Gastrocnemius medialis (tissue), 4 donors: ENCODE measurements at places on chromosomes 7 and 10. TPM values are rescaled to one million over a fixed set of nuclear protein-coding genes. Genes with fewer than 3 reads are reported as not detected.

DNA sequence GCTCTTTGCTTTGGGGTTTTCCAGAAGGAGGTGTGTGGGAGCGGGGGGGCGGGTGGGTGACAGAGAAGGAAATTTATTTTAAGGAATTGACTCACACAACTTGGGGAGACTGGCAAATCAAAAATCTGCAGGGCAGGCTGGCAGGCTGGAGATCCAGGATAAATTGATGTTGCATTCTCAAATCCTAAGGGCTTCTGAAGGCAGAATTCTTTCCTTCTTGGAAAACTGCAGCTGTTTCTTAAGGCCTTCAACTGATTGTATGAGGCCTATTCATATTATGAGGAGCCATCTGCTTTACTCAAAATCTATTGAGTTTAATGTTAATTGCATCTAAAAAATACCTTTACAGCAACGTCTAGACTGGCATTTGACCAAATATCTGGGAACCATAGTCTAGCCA, 1528.8 kb upstream of the LRRTM3 start:
- DNase-seq = no peak
- no peaks in the 10 kb centered on the region for H3K36me3 ChIP-seq

DNA sequence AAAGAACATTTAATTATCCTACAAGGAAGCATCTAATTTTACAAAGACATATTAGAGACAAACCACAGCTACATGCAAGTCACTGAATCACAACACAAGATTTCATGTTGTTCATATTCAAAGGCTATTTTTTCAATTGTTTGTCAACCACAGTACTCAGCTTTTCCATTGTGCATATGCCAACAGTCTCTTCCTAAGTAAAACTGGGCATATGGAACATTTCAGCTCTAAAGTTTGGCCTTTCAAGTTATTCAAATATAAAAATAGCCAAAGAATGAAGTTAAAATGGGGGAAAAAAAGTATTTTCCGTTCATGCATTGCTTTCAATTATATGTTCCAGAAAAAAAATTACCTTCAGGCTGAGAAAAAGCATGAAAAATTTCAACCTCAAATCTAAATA, 537.9 kb downstream of the PLXDC2 start:
- H3K27ac ChIP-seq = no peak overlapping the region
- no peaks in the 10 kb centered on the region for H3K36me3 ChIP-seq
- H3K4me3 ChIP-seq = no peak overlapping the region
- no peak for DNase-seq

DNA sequence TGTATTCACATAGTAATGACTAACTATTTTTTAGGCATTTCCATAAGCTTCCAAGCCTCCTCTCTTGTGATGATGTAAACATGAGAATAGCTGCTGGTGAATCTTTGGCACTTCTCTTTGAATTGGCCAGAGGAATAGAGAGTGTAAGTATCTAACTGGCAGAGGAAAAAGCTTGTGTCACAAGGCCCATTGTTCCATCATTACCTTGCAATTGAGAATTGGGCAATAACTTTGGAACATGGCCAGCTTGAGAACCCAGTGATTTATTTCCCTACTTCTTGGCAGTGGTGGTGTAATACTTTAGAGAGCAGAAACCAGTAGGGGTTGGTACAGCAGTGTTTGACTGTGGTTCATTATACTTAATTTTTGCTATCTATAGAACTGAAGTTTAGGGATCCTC, 12.0 kb downstream of the IFRD1 start:
- no peaks in the 10 kb centered on the region for H3K27me3 ChIP-seq
- H3K36me3 ChIP-seq = no peaks in the 10 kb centered on the region
- peak; percentile 49 for DNase-seq
- no peak overlapping the region for H3K4me3 ChIP-seq
- H3K4me1 ChIP-seq = peaks cover 74% of the 10 kb centered on the region

Gene GPR85
- total RNA-seq = 0.13 TPM

Gene PNLIPRP3
- total RNA-seq = not detected

Gene HOXA10
- 42.0 TPM for total RNA-seq
